ENCODE measurements at places on chromosomes 6 and 20.

DNA sequence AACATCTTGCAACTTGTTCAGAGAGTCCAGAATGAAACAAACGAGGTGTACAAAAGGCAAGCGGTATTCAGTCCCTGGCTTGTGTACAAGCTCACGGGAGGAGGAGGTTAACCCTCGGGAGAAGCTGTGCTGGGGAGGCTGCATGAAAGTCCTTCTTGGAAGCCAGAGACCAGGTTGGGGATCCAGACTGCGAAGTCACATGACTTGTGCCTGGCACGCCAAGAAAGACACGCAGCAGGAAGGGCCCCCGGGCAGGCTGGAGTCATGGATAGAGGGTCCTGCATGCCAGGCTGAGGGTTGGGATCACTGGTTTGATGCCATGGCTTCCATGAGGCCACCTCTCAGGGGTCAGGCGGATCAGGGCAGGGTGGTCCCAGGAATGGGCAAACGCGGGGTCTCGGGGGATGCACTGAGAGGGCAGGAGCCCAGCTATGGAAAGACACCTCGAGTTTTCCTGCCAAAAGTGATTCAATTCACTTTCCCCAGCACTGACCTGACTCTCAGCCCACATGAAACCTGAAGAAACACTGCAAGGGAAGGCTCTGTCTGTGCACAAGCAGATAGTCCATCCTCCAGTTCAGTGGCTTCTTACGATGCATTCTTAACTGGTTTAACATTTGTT lies 79.4 kb downstream of the DLL1 start:
- DNase-seq: no peak

GRCh38 chr20:37355252-37356180 lies 9.6 kb downstream of the SRC start:
- no peak for DNase-seq

DNA sequence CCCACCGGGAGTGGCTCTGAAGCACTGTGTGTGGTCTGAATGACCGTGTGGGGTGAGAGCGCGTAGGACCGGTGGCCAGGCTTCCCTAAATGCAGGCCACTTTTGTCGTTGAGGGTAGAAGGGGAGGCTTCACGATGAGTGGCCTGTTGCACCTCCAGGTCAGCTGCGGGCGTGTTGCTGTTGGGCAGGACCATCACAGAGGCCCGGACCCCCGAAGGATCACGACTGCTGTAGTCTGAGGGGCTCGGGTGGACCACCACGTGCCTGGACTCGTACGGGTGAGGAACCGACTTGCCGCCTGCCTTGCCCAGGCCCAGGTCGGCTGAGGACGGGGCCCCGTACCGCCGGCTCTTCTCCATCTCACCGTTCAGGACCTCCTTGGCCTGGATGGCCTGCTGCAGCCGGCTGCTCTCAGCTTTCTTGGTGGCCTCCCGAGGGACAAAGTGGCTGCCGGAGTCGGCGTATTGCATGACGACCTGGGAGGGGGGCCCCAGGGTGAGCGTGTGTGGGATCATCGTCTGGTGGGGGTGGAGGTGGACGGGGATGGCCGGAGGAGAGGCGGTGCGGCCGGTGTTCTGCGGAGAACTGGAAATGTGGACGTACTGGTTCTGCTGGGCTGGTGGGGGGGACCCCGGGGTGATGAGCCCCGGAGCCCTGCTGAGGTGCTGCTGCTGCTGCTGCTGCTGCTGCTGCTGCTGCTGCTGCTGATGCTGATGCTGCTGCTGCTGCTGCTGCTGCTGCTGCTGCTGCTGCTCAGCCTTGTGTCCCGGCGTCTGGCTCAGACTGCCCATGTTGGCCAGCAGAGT lies 88.8 kb downstream of the GMPR start:
- DNase-seq: no peak

GRCh38 chr6:106547601-106548453 lies 81.5 kb downstream of the RTN4IP1 start:
- DNase-seq: no peak

GRCh38 chr6:122432816-122433215 lies 33.4 kb downstream of the HSF2 start:
- DNase-seq: no peak

- no peak for DNase-seq
Observed at GRCh38 chr6:4932228-4932903, 71.5 kb downstream of the RPP40 start.

Measured in NCI-H2029 treated with DMSO at 0.1 percent for 48 hours (cell line).